Posterior vena cava (tissue), 2 donors: ENCODE measurements at places on chromosomes 1 and 21. TPM values are rescaled to one million over a fixed set of nuclear protein-coding genes. Genes with fewer than 3 reads are reported as not detected.

Gene MIXL1
- not detected for total RNA-seq

Gene ALPL
- total RNA-seq = 55.3 TPM

Gene LRRC71
- not detected for total RNA-seq

Gene ZBTB8B
- total RNA-seq = not detected

Gene TBX15
- total RNA-seq = 2.5 TPM

Gene ERG
- 25.8 TPM for total RNA-seq

Gene FAM43B
- 1.2 TPM for total RNA-seq

Gene TFAP2E
- total RNA-seq = 0.81 TPM

Gene CTPS1
- 37.7 TPM for total RNA-seq

Gene NECAP2
- 42.9 TPM for total RNA-seq

Gene CRB1
- total RNA-seq = 0.14 TPM

Gene GABRD
- total RNA-seq = 0.88 TPM

Gene SLC2A5
- total RNA-seq = 3.2 TPM

Gene NUDT4B
- total RNA-seq = 1.00 TPM

Gene SPRR4
- total RNA-seq = not detected

Gene RGL1
- total RNA-seq = 26.3 TPM

Gene GJA8
- not detected for total RNA-seq

Gene PCBP3
- total RNA-seq = 2.6 TPM

Gene GJC2
- 6.9 TPM for total RNA-seq

Gene SFN
- total RNA-seq = 6.7 TPM

Gene CYP4A11
- not detected for total RNA-seq

Gene KCNH1
- total RNA-seq = 0.33 TPM

Gene LEFTY1
- total RNA-seq = 0.28 TPM

Gene CLCA1
- total RNA-seq = not detected

Gene PGLYRP3
- not detected for total RNA-seq

Gene SWT1
- 7.7 TPM for total RNA-seq

Gene FCRL3
- total RNA-seq = 1.1 TPM

Gene LCE2A
- total RNA-seq = not detected

Gene CLCA2
- total RNA-seq = 0.32 TPM

Gene DEPDC1
- total RNA-seq = 0.10 TPM

Gene RNF186
- not detected for total RNA-seq
